ENCODE measurements at places on chromosomes 13 and 19. TPM values are rescaled to one million over a fixed set of nuclear protein-coding genes. Genes with fewer than 3 reads are reported as not detected.

DNA sequence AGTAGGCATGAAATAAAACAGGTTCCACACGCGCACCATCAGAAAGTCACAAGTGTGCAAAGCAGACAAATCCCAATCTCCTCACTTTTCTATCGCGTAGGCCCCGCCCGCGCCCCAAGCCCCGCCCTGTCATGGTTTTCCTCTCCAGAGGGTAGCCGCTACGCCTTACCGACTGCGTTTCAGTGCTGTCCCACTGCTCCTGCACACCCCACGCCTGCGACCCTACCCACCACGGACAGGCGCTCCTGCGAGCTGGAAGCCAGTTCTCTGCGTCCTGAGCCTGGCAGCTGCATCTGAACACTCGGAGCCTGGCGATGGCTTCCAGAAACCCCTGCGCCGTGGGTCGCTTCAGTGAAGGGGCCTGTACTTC, 379 bp upstream of the ZNF470 start:
- DNase-seq: peak; percentile 8

GRCh38 chr19:53192771-53193534, at the start of gene ZNF665:
Gene ZNF665, minus strand, starts transcription at chr19:53193358. Its CDS starts 10,460 bp downstream, at chr19:53182898.
- DNase-seq: no peak

- no peak for DNase-seq
These were observed 11.2 kb upstream of the ZNF681 start for GRCh38 chr19:23769691-23770468.

GRCh38 chr13:72599178-72599743, 128.2 kb downstream of the MZT1 start:
- no peak for DNase-seq

- no peak for DNase-seq
These were observed 899.8 kb upstream of the MIR17HG start for GRCh38 chr13:90447734-90448101.

- DNase-seq: no peak
These were observed 107.6 kb upstream of the RNF113B start for GRCh38 chr13:98284679-98285078.

CFAP97D2 gene
- total RNA-seq: not detected
